ENCODE measurements at places on chromosomes 11 and 22.

- no peak for DNase-seq
Observed at GRCh38 chr11:130504317-130504716, 55.9 kb downstream of the ADAMTS15 start.

GRCh38 chr11:74988541-74989259 lies at the start of gene NEU3:
NEU3 (plus strand) TSS chr11:74988933; CDS start chr11:74989061, 128 bp downstream.
- peak; percentile 79 for DNase-seq

DNA sequence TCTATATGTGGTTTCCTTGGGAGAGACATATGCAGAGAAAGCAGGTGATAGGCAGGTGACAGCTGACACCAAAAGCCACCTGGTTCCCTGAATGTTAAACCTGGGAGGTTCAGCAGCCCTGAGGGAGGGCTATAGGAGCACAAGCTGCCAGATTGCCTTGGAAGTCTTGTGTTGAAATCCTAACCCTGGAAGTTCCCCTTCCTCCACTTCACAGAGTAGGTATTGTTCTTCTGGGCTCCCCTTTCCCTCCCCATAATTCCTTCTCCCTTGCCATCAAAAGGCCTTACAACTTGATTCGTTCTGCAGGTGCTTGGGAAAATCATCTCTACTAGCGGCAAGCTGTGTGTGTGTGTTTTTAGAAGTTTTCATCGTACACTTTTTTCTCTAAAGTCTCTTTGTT lies 5.4 kb downstream of the LDLRAD3 start:
- DNase-seq: no peak

GRCh38 chr11:26551186-26551801 lies 20.8 kb downstream of the MUC15 start:
- no peak for DNase-seq

DNA sequence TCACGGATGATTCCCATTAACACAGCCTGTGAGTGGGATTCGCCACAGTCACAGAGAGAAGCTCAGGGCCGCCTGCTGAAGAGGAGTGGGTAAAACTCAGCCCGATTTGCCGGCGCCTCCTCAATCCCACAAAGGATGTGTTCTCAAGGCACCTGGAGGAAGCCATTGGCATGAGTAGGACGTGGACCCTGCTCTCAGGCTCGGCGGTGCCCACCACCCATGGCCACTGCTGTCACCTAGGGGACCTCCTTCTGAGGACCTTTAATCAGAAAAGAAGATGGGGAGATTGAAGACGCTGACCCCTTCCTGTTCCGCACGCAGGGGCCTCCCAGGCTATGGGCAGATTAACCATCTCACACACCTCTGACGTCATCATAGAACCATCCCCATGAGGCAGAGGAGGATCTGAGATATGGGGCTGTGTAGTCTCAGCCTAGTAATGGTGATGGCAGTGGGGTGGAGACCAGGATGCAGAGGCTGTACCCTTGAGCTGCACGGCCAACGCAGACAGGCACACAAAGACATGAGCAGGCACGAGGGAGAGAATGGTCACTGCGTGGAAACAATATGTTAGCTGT lies 571.8 kb downstream of the BRD1 start:
- DNase-seq: no peak

- DNase-seq: no peak
Observed at GRCh38 chr11:107257710-107258109, 199.9 kb downstream of the CWF19L2 start.

DNA sequence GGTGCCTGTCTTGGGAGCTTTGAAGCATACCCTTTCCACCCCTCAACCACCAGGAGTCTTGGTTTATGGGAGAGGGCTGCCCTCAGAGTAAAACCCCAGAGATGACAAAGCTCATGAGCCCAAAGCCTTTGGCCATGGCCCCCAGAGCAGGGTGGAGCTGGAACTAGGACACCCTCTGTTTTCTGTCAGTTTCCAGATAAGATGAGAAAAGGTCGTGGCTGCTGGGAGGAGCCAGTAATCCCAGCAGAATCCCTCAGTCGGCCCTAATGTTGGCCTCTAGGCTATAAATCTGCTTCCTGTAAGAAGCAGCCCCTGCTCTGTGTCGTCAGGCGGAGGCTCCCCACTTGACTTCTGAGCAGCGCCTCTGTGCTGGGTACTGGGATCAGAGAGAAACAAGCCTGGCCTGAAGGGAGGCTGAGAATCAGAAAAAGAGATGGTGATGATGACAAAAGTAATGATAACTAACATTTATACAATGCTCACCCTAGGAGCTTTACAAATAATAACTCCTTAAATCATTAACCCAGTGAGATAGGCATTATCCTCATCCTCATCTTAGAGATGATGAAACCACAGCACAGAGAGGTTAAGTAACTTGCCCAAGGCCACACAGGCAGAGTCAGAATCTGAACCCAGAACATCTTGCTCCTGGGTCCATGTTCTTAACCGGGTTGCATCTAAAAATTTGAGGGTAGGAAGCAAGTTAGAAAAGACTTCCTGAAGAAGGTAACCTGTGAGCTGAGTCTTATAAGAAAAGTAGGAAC lies 471.4 kb downstream of the SOX6 start:
- DNase-seq: no peak

GRCh38 chr11:110833033-110833484 lies 120.8 kb upstream of the ARHGAP20 start:
- no peak for DNase-seq

DNA sequence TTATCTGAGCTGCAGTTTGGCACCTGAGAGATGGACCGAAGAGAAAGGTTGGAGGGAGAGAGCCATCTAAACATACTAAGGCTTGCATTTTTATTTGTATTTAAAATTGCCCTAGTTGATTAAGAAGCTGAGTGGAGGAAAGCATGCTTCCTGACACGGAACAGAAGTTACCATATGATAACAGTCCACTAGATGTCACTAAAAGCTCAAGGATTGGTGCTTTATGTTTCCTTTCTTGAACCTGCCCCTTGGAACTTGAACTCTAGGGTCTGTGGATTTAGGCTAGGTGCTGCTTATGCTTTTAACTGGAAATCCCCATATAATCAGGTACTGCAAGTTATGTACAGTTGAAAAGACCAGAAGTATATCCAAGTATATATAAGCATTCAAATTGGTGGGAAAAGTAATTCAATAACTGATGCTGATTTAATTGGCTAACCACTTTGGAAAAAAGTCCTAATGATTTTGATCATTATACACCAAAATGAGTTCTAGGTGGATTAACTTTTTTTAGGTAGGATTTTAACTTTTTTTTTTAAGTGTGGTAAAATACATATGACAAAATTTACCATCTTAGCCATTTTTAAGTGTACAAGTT lies 9.5 kb downstream of the RBMXL2 start:
- peak; percentile 79 for DNase-seq

- no peak for DNase-seq
Observed at GRCh38 chr11:23502826-23503225, 642.6 kb upstream of the CCDC179 start.
